ENCODE measurements at places on chromosomes 1 and 21.

GRCh38 chr1:47655521-47656300, 217.9 kb downstream of the FOXD2 start:
- DNase-seq, result no peak

GRCh38 chr1:5385956-5386355, 606.3 kb downstream of the NPHP4 start:
- DNase-seq, result no peak

- DNase-seq, result no peak
Measured at GRCh38 chr1:163565166-163565565, 243.4 kb downstream of the NUF2 start.

DNA sequence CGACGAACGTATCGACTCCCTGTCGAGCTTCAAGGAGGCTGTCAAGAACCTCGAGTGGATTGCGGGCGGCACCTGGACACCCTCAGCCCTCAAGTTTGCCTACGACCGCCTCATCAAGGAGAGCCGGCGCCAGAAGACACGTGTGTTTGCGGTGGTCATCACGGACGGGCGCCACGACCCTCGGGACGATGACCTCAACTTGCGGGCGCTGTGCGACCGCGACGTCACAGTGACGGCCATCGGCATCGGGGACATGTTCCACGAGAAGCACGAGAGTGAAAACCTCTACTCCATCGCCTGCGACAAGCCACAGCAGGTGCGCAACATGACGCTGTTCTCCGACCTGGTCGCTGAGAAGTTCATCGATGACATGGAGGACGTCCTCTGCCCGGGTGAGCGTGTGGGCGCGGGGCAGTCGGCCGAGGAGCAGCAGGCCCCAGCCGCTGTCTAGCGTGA, 28.0 kb downstream of the COL6A2 start:
- DNase-seq, result no peak

- no peak for DNase-seq
Measured at GRCh38 chr1:7329868-7330615, 441.1 kb upstream of the VAMP3 start.

DNA sequence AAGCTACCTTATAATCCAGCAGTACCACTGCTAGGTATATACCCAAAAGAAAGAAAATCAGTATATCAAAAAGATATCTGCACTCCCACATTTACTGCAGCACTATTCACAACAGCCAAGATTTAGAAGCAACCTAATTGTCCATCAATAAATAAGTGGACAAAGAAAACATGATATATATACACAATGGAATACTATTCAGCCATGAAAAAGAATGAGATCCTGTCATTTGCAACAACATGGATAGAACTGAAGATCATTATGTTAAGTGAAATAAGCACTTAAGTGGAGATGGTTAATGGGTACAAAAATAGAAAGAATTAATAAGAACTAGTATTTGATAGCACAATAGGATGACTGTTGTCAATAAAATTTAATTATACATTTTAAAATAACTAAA, 90.7 kb upstream of the PKN2 start:
- no peak for DNase-seq

DNA sequence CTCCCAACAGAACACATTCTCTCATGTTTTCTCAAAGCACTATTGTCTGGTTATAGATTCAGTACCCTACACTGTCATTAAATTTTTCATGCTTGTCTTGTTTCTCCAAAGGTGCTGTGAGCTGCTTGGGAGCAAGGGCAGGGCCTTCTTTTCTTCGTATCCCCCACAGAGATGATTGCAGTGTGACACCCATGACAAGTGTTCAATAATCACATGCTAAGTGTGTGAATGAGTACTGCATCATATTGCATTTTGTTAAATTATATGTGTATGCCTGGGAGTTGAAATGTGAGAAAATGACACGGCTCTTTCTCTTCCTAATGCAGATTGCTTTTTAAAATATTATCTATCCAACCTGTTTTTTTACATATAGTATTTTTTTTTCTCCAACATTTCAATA, 57.3 kb upstream of the MAGI3 start:
- DNase-seq, result no peak

- no peak for DNase-seq
Measured at GRCh38 chr1:212225871-212226302, 59.3 kb upstream of the PPP2R5A start.

DNA sequence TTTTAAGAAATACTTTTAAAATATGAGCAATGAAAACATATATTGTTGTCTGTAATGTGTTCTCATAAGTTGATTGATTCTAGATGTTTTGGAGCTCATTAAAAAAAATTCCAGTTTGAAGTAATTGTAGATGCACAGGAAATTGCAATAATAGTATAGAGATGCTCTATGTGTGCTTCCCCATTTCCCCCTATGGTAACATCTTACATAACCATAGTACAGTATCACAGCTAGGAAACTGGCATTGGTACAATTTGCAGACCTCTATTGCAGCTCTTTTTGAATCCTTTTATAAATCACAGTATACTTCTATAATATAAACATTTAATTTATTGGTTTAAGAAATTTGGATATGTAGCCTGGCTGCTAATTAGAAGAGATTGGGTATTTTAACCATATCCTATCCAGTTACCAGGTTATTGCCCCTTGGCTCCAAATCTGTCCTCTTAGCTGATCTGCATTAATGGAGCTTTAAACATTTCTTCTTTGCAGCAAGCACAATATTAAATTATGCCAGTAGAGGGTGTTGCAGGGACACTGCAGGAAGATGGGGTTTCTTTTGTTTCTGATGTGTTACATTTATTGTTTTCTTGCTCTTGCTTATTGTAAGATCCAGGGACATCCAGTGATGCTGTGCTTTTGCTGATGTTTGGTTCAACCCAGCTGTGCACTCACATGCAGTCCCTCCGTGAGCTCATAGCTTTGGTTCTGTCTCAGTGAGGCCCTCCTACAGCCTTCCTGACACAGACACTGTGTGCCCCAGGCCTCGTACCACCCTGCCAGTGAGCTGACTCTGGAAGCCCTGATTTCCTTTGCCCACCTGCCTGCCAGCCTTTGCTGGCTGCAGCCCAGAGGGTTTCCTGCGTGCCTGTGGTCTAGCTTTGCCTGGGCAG, 103.3 kb downstream of the RABGAP1L start:
- DNase-seq, result peak; percentile 11

DNA sequence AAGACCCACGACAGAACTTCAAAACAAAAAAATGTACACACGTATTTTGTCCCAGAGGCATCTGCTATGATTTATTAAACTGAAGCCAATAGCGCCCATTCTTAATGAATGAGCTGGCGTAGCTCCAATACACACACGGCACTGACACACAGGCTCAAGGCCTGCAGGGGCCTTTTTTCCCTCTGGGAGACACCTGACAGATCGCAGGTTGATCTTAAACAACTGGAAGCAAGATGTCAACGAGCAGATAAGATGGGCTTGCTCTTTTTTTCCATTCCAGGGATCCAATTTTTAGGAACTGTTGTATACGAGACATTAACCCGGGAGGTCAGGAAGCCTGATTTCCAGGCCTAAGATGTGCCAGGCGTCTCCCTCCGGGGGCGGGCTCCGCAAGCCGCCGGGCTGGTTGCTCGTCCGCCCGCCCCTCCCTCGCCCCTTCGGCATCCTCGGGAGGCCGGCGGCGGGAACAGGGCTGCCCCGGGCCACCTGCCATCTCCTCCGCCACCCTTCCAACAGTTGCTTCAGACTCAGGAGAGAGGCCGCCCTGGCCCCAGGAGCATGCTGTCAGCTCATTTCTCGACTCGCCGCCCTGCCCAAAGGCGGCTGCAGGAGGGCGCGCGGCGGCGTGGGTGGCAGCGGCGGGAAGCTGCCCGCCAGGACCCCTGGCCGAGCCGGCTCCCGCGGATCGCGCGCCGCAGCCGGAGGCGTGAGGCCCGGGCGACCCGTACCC, 735 bp downstream of the TTC13 start:
- no peak for DNase-seq

DNA sequence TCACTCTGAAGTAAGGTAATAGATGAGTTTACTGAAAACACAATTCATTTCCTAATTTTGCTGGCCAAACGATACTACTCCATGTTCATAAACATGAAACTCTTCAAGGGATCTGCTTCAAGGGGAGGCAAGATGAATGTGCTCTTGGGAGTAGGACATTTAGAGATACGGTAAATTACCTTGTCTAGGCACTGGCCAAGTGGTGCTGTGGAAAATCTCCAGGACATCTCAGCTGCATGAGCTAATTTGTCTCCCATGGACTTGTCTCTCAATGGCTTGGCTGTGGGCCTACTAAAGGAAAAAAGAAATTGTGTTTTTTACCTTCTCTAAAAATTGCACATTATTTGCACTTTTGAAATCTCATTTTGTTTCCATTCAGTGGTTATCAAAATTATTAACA, 780.6 kb downstream of the LTN1 start:
- DNase-seq, result no peak

GRCh38 chr1:32818804-32819541, 1.5 kb downstream of the S100PBP start:
- DNase-seq, result no peak

DNA sequence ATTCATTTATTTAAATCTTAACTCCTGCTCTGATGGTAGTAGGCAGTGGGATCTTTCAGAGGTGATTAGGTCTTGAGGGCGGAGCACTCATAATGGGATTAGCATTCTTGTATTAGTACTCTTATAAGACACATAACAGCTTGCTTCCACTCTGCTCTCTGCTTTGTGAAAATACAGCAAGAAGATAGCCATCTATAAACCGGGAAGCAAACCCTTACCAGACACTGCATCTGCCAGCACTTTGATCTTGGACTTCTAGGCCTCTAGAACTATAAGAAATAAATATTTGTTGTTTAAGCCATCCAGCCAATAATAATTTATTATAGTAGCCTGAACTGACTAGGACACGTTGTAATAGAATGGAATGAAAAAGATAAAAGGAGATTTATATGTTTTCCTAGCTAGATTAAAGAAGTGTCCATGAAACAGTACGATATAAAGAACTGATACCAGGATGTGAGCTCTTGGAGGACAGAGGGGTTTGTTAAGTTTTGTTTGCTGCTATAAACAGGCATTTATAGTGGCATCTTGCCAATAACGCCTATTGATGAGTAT, 869.9 kb downstream of the MRPL39 start:
- no peak for DNase-seq

DNA sequence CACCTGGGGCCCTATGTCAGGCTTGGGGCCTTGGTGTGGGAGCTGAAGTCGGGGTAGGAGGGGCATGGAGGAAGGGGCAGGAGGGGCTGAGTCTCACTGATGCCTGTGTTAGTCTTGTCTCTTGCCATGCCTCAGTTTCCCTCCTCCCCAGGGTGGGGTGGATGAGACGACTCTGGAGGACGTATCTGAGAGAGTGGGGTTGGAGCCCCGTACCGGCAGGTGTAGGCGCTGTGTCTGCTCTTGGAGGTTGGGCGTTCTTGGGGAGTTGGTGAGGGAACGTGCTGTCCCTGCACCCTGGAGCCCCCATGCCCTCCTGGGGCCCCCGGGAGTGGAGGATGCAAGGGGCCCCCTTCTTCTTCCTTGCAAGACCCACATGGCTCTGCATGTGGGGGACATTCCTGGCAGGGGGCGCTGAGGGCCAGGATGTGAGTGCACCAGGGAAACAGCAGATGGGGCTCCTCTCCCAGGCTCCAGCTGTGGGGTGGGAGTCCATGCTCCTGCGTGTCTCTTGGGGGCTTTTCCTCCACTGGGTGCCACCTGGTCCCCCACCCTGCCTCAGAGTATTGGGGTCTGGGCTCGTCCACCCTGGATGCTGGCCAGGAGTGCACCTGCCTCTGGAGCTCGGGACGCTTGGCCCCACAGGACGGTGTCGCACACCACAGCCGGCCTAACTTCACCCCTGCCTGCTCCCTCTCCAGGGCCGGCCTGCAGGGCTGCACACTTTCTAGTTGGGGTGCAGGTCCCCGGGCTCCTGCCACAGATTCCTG, 1.4 kb upstream of the TNFRSF14 start:
- DNase-seq, result no peak

GRCh38 chr1:192702212-192702902, 66.4 kb downstream of the RGS13 start:
- no peak for DNase-seq

GRCh38 chr1:66768965-66769364, 16.7 kb downstream of the DYNLT5 start:
- no peak for DNase-seq

DNA sequence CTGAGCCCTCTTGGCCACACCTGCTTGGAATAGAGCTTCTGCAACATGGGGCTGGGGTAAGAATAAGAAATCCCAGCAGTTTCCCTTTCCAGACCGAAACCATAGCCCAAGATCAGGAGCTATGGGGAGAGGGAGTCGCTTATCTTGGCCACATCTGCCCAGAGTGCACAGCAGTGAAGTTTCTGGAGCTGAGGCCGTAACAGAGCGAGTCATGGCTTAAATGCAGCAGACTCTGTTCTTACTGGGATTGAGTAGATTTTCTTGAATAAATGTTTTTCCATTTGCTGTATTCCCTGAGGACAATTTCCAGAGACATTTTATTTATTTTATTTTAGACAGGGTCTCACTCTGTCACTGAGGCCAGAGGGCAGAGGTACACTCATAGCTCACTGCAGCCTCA, 33.5 kb downstream of the CFAP57 start:
- DNase-seq, result no peak

GRCh38 chr1:201230676-201231075, 40.1 kb downstream of the IGFN1 start:
- no peak for DNase-seq

DNA sequence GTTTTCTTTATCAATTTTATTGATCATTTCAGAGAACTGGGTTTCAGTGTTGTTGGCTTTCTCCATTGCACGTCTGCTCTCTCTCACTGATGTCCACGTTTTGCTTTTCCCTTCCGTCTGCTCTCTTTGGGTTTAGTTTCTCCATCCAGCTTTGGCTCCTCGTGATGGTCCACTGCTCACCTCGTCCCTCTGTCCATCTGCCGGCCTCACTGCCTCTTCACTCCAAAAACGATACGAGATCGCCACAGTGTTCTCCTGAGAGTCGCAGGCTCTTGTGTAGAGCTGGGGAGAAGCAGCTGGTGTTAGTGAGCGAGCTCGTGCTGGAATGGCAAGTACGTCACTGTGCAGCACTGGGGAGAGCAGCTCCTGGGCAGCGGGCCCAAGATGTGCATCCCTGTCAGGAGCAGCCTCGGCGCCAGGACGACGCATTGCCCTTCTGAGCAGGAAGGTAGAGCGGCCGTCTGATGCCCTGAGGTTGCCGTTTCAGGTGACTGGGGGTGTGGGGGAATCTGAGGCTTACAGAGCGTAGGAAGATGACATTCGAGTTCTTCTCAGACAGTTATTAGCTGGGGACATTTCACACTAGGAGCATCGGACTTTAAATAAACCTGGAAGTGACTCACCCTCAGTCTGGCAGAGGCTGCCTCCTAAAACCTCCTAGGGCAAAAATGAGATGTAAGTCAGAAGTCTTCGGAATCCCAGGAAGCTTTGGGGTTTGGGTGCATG, 31.4 kb upstream of the PCBP3 start:
- no peak for DNase-seq

Measured in amygdala (tissue), 56 donors.